AG10803 (cell line): ENCODE measurements at places on chromosomes 16 and 17.
A peak's percentile ranks its signal among the peaks of the same experiment; 100 is the strongest.

DNA sequence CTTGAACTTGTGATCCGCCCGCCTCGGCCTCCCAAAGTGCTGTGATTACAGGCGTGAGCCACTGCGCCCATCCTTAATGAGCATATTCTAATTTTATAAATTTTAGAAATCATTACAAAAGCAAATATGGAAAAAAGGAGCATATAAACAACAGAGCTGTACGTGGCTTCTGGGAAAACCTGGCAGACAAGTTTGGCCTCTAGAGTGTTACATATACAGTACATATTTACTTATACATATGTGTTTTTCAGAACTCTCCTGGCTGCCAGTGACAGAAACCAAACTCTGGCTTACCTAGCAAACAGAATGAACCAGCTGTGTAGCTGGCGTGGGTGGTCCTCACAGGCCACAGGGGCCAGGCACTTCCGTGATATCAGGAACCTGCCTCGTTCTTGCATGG is 10.1 kb downstream of the DRC3 start:
- DNase-seq = no peak

GRCh38 chr17:64164596-64165285 is 34.8 kb upstream of the ERN1 start:
- DNase-seq = no peak

DNA sequence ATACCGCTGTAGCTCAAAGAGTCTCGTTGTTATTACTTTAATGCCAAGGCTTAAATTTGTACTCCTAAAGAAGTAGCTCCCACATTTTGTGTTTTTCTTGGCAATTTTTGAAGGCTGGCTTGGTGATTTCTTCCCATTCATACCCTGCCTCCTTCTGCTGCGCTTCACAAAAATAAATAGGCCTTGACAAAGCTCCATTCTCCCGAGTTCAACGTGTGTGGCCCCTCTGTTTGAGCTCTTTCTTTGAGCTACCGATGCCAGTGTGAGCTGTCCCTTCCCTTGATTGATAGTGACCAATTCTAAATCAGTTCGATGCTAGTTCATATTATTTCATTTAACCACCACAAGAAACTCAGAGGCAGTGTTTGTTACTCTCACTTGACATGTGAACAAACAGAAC is 96.8 kb downstream of the MAP2K6 start:
- DNase-seq = no peak

GRCh38 chr16:2810651-2811050 is 6.4 kb upstream of the PRSS21 start:
- DNase-seq = no peak

- peak; percentile 21 for DNase-seq
Measured at GRCh38 chr17:56499799-56500388, 93.6 kb upstream of the NOG start.

DNA sequence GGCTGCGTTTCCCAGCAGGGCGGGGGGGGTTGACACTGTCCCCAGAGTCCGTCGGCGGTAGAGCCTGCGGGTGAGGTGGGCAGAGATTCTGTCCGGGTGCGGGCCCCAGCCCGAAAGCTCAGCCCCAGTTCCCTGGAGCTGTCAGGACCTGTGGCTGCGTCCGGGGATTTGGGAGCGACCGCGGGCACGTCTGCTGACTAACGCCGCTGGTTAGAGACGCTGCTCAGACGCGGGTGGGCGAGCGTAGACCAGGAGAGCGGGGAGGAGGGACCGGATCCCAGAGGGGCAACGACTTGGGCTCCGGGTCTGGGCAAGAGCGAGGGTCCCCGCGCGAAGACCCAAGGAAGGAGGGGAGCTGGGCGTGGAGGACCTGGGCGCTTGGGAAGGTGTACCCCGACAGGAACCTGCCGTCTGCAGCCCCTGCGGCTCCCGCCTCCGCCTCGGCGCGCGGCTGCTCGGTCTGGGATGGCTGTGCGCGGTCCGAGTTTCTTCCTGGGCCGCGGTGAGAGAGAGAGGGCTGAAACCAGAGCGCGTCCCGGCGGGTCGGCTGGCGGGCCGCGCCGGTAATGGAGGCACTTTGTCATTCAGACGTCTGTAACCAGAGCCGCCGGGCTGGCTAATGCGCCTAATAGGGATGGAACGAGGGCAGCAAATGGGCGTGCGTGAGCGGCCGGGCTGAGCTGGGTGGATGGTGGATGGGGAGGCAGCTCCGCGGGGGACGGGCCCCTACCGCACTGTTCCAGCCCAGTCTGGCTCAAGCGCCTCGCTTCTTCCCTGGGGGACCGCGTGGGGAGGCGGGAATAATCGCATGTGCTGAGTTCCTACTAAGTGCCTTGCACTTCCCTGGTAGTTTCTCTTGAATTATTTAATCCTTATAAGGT is 2.3 kb downstream of the NGFR start:
- DNase-seq = no peak

- no peak for DNase-seq
Measured at GRCh38 chr16:77077256-77077922, 113.6 kb upstream of the MON1B start.

- no peak for DNase-seq
Measured at GRCh38 chr17:64974750-64975317, 55.6 kb upstream of the LRRC37A3 start.

DNA sequence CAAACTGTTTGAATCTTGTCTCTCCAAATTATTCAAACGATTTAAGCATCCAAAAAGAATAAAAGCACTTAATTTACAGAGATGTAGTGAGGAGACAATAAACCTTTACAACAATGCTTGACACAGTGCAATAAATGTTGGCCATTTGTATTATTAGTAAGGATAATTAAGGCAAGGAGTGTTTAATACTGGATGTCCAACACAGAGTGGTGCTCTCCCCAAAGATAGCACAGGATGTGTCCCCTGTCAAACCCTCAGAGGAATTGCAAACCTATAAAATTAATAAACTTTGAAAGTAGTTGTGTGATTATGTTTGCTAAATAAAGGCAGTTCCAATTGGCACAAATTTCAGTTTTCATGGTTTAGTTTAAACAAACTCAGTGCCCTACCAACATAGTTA is 253.0 kb upstream of the AXIN2 start:
- DNase-seq = no peak

- no peak for DNase-seq
Measured at GRCh38 chr17:48006936-48007709, 30.5 kb downstream of the COPZ2 start.

DNA sequence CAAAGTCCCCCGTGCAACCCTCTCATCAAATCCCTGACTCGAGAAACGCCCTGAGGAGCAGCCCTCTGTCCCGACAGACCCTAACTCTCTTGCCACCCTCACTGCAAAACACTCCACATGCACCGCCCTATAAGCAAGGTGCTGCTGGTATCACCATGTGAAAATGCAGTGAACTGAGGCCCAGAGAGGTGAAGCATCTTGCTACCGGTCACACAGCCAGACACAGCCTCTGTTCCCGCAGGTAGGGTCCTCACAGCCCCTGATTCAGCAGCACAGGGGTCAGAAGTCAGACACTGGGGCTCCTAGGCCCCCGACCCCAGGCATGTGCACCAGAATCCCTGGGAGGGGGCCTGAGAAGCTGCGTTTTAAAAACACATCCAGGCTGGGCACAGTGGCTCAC is 1.1 kb downstream of the CIBAR2 start:
- no peak for DNase-seq

GRCh38 chr16:81526935-81527334 is 82.3 kb downstream of the CMIP start:
- DNase-seq = peak; percentile 88

GRCh38 chr17:40579471-40579870 is 14.2 kb upstream of the CCR7 start:
- no peak for DNase-seq

DNA sequence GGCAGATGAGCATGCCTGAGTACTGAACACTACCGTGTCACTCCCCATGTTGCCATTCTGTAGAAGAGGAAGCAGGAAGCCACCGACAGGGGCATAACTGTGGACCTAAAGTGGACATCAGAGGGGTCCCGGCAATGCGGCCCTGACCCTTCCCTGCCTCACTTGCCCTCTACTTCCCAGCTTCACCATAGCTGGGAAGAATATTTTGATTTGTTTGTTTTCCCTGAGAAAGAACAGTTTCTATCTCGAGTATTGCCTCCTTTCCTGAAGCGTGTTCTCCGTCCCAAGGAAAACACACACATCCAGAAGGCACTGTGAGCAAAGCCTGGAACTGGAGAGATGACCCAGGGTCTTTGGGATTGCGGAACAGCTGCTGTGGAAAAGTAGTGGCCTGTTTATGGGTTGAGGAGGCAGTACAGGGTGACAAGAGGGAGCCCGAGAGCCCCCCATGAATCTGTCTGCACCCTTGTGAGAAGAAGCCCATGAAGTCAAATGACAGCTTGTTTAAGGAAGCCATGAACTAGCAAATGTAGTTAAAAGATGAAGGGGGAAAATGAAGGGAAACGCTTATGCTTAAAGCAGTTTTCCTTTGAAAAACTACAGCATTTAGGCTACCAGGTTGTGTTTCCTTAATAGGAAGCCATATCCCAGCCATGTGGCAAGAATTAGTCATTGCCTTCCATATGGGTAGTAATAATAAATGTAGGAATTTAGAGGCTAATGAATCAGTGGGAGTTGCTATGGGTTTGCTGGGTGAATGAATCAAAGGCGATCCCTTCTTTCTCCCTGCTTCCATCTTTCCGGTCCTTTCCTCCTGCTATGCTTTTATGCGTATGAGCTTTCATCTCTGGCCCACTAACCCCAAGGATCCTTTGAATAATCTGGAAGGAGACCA is 90.0 kb upstream of the TBX2 start:
- peak; percentile 82 for DNase-seq

DNA sequence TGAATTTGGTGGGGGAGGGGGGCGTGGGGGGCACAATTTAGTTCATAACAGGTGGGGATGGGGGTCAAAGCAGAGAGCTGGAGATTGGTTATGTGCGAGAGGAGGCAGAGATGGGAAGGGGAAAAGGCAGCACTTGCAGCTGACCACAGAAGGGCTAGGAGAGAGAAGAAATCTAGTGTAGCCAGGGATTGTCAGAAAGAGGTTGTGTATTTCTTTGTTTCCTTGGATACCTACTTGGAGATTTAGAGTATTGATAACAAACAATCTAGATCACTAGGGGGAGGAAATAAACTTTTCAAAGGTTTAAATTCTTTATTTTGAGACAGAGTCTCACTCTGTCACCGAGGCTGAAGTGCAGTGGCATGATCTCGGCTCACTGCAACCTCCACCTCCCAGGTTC is 47.1 kb upstream of the YPEL2 start:
- DNase-seq = no peak

- DNase-seq = peak; percentile 94
Measured at GRCh38 chr16:20910781-20911321, 10.3 kb downstream of the LYRM1 start.

DNA sequence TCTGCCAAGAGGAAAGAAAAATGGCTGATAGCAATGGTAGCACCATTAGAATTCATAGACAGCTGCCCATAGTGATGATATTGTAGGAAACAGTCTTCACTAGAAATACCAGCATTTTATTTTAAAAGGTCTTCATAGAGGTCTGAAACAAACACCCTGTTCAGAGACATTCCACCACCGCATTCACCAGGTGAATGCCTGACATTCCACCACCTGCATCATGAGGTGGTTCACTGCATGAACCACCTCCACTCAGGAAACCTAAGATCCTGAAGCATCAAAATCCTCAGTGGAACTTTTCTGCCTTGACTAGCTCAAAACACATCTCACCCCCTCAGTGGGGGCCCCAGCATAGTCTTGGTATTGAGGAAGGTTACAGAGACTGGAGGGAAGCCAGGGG is 91.5 kb upstream of the COX10 start:
- no peak for DNase-seq

DNA sequence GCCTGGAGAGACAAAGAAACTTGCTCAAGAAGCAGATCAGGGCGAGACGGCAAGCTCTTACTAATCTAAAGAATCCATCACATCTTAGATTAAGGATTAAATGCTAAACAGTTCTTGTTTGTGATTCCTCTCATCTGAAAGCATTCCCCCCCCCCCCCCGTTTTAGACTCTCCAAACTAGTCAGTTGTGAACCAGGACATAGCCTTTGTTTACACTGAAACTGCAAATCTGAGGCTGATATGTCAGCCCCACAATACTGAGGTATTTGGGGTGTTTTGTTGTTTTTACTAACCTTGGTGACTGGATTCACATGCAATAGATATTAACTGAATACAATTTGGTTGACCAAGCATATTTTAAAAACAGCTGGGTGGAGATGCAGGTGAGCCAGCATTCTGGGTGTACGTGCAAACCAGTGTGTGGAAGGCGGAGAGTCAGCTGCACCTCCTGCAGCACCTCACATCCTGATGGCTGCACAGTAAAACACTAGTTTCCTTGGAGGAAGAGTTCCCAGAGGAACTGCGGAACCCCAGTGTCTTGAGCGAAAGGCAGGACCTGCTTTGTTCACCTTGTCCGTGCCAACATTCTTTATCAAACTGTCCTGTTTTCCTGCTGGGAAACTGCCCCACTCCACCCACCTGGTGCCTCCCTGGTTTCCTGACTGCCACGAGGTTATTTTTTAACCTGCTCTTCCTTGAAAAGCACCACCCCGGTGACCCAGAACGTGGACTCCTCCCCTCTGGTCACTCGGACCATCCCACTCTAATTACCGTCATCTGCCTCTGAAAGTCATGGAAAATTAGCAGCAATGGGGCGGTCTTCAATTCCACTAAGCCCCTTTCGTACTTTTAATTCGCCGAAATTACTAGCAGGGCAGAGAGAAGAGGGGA is 1.2 kb upstream of the YPEL2 start:
- no peak for DNase-seq

- DNase-seq = no peak
Measured at GRCh38 chr16:1689853-1690252, 11.8 kb downstream of the JPT2 start.

DNA sequence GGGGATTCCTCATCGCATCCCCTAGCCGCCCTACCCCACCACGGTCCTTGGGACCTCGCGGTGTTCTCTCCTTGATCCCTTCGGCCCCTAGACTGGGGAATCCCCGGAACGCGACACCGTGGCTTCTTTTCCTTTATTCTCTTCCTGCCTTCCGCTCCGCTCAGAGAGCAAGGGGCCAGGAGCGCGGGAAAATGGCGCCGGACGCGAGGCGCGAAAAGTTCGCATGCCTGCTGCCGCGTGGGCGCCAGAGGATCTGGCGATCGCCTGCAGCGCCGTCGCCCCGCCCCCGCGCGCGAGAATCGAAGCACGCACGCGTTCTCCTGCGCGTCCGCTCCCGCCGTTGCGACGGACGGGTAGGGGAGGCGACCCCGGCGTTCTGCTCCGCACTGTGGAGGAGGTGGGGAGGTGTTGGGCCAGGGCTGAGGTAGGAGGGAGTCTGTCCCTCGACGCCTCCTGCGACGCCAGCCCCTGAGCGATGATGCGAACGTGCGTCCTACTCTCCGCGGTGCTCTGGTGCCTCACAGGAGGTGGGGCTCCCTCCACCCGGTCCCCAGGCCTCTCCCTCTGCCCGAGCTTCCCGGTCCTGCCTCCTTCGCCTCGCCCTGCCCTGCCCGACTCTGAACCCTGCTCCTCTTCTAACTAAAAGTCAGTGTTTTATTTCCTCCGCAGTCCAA is at the start of gene ZPBP2:
Gene ZPBP2, plus strand, starts transcription at position 323 of the 674 bp plus-strand sequence. Its CDS starts 153 bp downstream, at position 476.
- DNase-seq = no peak

GRCh38 chr17:64442541-64442971 is 6.4 kb upstream of the MILR1 start:
- no peak for DNase-seq

GRCh38 chr16:27869411-27869810 is 194.1 kb downstream of the GSG1L start:
- no peak for DNase-seq
